ENCODE measurements at places on chromosomes 2 and 18.

- DNase-seq: no peak
Observed at GRCh38 chr18:57273194-57273593, 79.2 kb upstream of the ST8SIA3 start.

- no peak for DNase-seq
Observed at GRCh38 chr2:31327505-31327904, 87.0 kb downstream of the XDH start.

DNA sequence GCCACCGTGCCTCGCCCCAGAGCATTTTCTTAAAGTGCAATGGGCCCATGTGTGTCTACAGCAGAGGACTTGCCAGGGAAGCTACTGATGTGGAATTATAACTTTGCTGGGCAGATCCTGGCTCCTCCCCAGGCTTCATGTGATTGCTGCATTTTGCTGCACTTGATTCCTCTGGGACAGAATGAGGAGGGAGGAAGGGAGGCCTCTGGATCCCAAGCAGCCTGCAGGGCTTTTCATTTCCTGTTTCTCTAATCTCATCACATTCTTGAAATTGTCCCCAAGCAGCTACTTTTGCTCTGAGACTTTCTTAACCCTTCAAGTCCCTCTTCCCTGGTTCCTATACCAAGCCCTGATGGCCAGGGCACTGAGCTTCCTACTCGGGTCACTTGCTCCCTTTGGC is 134.4 kb upstream of the SEC11C start:
- no peak for DNase-seq

- no peak for DNase-seq
Observed at GRCh38 chr2:109079590-109079989, 49.4 kb upstream of the SH3RF3 start.

GRCh38 chr2:128552806-128553551 is 234.3 kb upstream of the HS6ST1 start:
- DNase-seq: no peak

- no peak for DNase-seq
Observed at GRCh38 chr2:217789736-217790181, 213.0 kb downstream of the TNS1 start.

DNA sequence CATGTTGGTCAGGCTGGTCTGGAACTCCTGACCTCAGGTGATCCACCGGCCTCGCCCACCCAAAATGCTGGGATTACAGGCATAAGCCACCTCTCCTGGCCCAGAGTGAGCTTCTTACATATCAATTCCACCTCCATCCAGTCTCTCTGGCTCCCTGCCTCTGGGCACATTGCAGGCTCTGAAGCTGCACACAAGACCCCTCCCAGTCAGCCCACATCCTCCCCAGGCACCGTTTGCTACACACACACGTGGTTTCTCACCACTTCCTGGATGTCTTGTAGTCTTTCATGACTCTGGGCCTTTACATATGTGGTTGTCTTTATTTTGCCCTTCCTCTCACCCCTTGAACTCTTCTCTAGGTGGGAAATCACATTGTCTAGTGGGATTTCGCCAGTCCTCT is 64.0 kb upstream of the CABLES1 start:
- DNase-seq: peak; percentile 38

GRCh38 chr2:179226203-179226960 is 38.2 kb downstream of the SESTD1 start:
- DNase-seq: no peak

GRCh38 chr2:71944183-71944550 is 203.5 kb downstream of the CYP26B1 start:
- no peak for DNase-seq

DNA sequence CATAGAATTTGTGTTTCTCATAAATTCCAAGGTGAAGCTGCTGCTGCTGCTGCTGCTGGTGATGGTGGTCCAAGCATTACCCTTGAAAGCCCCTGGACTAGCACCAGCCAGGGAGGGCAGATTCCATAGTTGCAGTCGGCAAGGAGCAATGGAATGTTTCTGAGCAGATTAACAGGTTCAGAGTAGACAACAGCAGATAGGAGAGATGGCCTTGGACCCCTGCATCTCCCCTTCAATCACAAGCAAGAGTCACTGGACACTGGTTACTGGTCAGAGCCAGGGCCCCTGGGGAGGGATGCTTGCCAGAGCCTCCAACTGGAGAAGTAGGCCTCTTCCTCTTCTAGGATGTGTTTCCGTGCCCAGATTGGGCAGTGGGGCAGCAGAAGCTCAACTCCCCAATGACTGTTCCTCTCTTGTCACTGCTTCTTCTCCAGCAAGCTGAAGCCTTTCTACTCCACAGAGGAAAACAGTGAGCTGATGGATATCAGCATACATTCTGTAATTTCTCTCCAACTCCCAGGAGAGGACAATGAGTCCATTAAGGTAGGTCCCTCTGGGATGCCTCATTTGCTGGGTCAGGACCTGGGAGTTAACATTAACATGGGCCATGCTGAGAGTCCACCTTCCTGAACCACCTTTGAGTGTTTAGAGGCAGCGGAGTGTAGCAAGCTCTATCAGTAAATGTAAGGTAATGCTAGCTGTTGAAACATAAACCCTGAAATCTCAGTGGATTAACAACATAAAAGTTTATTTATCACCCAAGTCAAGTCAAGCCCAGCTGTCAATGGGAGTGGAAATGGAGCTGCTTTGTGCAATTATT is 35.3 kb downstream of the MROH2A start:
- DNase-seq: no peak

- no peak for DNase-seq
Observed at GRCh38 chr18:53472546-53472945, 751.9 kb downstream of the MBD2 start.

DNA sequence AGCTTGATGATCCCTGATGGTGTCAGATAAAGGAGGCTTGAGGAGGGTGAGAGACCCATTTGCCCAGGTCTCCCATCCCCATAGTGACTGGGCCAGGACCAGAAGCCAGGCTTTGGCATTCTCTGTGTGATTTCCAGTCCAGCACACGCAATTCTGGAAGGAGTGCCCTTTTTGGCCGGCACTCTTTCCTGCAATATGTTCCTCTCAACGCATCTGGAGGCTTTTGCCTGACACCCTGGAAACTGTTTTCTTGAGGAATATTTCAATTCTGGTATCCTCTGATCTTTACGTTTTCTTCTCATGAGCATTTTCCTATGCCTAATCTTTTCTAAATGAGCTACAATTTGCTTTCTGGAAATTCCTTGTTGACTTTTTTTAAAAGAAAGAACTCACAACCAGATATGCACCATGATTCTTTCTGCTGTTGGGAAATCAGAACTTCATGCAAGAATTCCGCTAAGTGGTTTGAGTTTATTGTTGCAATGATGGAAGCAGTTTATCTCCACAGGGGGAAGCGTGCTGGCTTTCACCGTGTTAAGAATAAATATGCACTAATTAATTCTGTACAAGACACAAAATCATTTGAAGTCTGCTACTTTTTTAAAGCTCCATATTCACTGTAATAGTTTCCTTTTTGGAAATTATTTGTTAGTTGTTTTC is 143.7 kb downstream of the NAPG start:
- DNase-seq: no peak

DNA sequence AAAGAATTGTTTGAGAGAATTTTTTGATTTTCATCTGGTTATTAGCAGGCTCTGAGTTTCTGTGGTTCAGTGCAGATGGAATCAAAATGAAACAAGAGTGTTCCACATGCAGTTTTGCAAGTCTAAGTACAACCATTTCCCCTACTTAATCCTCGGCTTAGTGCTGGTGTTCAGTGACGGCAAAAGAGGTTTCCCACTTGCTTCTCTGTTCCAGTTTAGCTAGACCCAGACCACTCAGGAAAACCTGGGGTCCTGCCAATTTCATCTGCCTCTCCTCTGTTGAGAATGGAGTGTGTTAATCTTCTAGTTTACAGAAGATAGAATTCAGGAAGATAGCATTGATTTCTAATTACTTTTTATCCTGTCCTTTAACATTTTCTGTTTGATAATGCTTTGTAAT is 996.2 kb upstream of the FANCL start:
- DNase-seq: no peak

DNA sequence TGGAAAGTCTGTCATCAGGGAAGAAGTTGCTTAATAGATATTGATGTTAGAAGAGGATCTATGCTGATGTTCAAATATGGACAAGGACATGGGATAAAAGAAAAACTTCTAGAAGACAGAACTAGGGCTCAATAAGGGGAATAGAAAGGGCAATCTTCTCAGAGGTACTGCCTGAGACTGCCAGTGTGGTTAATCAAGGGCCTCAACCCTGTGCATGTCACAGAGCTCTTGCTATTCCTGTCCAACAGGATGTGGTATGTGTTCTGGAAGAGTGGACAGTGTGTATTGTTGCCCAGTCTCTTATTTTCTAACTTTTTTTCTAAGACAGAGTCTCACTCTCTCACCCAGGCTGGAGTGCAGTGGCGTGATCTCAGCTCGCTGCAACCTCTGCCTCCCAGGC is 27.8 kb upstream of the RNF125 start:
- DNase-seq: no peak

GRCh38 chr2:128347171-128347558 is 28.5 kb upstream of the HS6ST1 start:
- no peak for DNase-seq

GRCh38 chr18:29104227-29104626 is 927.3 kb upstream of the CDH2 start:
- no peak for DNase-seq

DNA sequence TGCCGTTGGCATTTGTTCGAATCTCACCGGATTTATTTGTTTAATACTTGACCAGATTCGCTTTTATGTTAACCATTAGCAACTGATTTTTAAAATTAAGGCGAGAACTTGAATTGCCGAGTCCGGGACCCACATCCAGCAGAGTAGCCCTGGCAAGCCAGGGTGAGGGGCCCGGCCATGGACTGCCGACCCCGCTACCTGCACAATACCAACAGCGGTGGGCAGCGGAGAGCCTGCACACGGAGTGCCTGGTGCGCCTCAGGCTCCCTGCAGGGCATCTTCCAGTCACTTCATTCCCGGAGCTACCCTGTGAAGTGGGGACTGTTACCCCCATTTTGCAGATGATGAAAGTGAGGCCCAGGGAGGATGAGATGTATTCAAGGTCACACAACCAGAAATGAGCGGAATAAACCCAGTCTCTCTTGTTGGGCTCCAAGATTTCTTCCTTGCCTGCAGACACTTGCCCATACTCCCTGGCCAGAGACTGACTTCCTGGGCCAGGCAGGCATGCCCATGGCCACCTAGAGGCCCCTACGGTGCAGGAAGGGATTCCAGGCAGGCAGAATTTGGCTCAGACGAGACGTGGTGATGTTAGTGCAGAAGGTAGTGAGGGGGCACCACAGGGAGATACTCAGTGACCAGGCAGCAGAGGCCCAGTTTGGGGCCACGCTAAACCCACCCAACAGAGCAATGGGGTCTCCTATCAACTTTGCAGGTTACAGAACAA is 2.9 kb downstream of the FBLN7 start:
- no peak for DNase-seq

GRCh38 chr2:174395284-174395968 is at the start of gene SCRN3:
TSS of gene SCRN3 (plus strand) at chr2:174395730. CDS start at chr2:174398284, 2,554 bp downstream.
- peak; percentile 63 for DNase-seq

GRCh38 chr2:226865273-226865672 is 29.4 kb downstream of the RHBDD1 start:
- no peak for DNase-seq

- no peak for DNase-seq
Observed at GRCh38 chr18:24427484-24427883, 1.0 kb downstream of the IMPACT start.

DNA sequence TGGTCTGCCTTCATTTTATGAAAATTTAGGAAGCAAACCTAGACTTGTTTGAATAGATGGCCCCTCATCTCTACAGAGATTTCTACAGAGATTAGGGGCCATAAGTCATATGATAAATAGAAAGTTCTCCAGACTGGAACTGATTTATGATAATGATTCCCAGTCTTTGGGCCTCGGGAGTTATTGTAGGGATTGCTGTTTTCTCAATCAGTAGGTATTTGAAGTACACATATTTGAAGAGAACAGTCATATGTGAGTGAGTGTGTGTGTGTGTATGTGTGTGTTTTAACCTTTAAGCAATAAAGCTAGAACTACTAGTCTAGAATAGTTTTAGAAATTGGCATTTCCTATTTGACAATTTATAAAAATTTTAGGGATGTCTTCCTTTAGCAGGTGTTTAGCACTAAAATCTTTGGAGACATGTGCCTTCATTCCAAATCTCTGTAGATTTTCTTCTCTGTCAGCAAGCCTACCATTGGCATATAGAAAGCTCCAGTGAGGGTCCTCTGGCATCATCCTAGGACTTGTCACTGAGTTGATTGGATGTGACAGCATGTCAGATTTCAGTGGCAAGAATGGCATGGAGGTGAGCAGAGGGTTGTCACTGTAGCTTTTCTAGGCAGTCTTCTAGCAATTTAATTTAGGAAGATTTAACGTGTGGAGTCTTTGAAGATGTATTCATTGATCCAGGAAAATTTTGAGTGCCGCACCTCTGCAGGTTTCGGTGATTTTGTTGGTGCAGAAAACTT is 71.2 kb downstream of the MYO1B start:
- DNase-seq: no peak

- no peak for DNase-seq
Observed at GRCh38 chr2:161170377-161170776, 10.1 kb downstream of the TANK start.

DNA sequence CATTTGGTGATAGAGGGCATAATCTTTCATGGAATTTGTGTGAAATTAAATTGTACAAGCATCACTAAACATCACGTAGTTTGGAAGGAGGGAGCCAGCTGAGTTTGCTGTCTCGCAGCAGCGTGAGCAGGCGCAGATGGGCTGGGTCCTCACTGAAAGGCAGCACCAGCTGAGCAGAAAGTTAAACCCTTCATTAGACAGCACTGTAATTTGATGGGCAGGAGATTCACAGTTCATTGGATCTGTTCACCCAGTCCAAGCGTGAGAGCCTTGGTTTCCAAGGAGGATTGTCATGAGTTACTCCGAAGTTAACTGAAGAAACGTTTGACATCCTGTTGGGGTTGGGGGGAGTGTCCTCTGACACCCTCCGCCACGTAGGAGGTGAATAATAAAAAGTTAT is 89.8 kb upstream of the NFATC1 start:
- no peak for DNase-seq

DNA sequence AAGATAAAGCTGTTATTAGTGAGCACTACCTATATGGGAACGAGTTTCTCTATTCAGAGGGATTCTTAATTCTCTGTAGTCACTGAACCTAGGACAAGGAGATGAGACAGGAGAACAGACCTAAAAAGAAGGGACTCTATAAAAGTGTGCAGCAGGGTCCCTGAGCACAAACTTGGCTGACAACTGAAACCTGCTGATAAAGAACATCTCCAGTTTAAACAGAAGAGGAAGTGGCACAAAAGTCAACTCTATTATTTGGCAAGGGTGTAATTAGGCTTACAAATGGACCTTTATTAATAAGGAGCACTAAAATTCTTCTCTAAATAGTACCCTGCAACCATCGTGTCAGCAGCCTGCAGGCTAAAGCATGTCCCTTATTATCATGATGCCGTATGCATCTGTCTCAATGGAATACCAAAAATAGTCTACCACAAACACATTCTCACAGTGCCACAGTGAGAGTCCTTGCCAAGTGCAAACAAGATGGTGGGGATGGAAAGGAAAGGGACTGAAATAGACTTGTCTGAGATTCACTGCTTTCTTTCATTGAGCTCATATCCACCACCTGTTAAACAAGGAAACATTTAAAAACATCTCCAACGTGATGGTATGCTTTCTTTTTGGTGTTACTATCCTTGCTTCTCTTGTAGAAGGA is 260.2 kb downstream of the INSIG2 start:
- DNase-seq: no peak

GRCh38 chr2:237694415-237695194 is 67.2 kb downstream of the LRRFIP1 start:
- no peak for DNase-seq

All from stimulated activated CD8-positive, alpha-beta memory T cell treated with anti-CD3 and anti-CD28 coated beads, Interleukin-2, amount 100 ng/mL, for 48 hours (primary cell).